ENCODE measurements at places on chromosomes 2 and 18. TPM values are rescaled to one million over a fixed set of nuclear protein-coding genes. Genes with fewer than 3 reads are reported as not detected.

The KCNE4 gene
- total RNA-seq, result 2.0 TPM

The CD8A gene
- not detected for total RNA-seq

The SERPINB11 gene
- total RNA-seq, result not detected

The CDH19 gene
- total RNA-seq, result not detected

The MROH2A gene
- total RNA-seq, result not detected

The CD207 gene
- total RNA-seq, result not detected

The FAM117B gene
- total RNA-seq, result 2.2 TPM

The NYAP2 gene
- total RNA-seq, result not detected

The DPYSL5 gene
- not detected for total RNA-seq

The PRPF40A gene
- 83.9 TPM for total RNA-seq

The RPS27A gene
- total RNA-seq, result 1,202 TPM

The CCBE1 gene
- 52.3 TPM for total RNA-seq

Data from bronchus fibroblast of lung (primary cell).